ENCODE measurements at places on chromosomes 1 and 21.

DNA sequence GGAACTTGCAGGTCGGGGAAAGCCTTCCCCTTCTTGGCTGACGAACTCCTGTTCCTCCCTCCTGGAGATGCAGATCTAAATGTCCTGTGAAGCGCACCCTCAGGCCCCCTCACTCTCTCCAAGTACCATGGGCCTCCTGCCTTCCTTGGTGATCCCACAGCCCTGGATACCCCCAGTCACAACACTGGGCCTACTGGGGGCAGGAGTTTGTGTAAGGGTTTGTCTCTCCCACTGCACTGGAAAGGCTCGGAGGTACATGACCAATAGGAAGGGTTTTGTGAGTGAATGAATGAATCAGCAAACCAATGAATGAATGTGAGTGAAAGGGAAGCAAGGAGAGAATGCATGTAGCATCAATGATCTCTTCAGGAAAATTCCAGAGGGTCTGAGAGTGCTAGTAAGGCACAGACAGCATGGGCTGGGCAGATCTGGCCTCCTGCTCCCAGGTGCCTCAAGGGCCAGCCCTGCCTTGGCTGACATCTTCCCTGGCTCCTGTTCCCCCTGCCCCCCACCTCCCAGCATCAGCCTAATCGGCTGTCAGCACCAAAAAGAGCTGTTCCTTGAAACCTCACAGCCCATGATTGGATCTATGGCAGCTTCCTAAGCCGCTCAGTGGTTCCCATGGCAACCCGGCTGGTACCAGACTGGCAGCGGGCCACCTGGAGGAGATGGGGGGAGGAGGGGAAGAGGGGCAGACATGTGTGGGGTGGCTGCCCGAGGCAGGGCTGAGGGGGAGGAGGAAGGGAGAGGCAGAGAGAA lies 95.8 kb downstream of the VWA5B1 start:
- DNase-seq = no peak

- no peak for DNase-seq
Measured at GRCh38 chr1:229433364-229434004, 410 bp downstream of the ACTA1 start.

DNA sequence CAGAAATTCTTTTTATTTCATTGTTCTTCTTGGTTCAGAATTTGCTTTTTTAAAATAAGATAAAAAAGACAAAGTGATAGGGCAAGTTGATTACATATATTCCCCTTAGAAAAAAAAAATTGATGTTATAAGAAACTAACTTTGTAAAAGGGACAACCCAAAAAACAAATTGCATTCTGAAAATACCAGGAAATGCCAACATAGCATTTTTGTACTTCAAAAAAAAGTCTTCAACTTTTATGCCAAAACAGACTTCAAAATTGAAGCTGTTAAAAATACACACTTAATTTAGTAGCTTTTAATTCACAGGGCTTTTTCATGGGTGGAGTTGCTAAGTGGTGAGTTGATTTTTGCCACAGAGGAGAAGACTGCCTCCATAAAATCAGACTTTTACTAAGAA lies 70.9 kb downstream of the ODF2L start:
- DNase-seq = no peak

DNA sequence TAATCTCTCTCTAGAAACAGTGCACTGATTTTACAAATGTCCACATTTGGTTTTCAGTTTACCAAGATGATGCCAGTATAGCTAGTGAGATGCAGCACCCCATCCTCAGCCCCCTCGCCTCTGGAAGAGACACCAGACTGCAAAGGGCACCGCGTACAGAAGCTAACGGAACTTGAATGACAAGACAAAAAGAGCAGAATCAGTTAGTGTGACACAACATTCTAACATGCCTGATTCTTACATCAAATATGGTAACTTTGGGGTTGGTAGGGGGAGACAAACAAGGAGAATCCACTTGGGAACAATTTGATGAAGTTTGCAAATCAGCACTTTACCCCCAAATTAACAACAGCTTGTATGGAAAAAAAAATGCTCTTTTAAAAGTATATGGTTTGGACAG lies 4.1 kb upstream of the MAGOH start:
- no peak for DNase-seq

DNA sequence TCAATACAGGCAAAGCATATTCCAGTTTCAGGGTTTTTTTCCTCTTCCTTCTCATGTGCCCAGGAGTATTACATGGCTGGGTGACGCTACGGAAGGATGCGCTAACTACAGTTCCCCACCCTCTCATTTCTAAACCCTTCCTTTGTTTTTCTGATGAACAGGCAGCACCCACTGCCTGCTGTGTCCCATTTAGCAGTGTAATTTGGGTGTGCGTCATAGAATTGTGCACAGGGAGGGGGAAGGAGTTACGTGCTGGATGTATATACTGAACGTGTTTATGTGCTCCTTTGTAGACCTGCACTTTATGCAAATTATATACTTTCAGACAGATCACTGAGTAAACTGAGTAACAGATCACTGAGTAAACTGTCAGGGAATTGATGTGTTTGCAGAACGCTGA lies 44.5 kb downstream of the ELAPOR1 start:
- no peak for DNase-seq

GRCh38 chr1:94783342-94784189 lies 36.6 kb upstream of the SLC44A3 start:
- DNase-seq = no peak

- DNase-seq = no peak
Measured at GRCh38 chr1:77234096-77234495, 14.9 kb upstream of the PIGK start.

- DNase-seq = no peak
Measured at GRCh38 chr21:42405064-42406013, 1.6 kb downstream of the UBASH3A start.

GRCh38 chr1:77467021-77467595 lies 185.3 kb downstream of the AK5 start:
- no peak for DNase-seq

DNA sequence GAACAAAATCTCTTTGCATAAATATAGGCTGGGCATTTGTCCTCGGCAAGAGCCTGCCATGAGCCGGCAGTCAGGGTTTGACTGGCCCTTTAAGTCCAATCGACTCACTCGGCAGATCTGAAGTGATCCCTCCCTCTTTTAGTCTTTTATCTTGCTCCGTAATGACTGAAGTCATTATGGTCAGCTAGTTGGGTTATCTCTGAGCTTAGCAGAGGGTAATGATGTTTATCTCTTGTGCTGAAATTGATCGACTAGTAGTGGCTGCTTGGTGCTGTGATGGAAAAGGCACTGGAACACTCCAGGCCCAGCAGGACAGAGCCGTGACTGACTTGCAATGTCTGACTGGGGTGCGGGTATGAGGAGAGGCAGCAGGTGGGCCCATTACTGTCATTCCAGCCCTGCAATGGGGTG lies 468 bp upstream of the ABCA4 start:
- no peak for DNase-seq

All from CD4-positive, alpha-beta T cell treated with Interleukin-15 for 1 hour (primary cell).